ACHN (cell line): ENCODE measurements at places on chromosomes 5 and 9.

GRCh38 chr5:96112123-96112670 lies 150.5 kb upstream of the ELL2 start:
- no peak for DNase-seq

DNA sequence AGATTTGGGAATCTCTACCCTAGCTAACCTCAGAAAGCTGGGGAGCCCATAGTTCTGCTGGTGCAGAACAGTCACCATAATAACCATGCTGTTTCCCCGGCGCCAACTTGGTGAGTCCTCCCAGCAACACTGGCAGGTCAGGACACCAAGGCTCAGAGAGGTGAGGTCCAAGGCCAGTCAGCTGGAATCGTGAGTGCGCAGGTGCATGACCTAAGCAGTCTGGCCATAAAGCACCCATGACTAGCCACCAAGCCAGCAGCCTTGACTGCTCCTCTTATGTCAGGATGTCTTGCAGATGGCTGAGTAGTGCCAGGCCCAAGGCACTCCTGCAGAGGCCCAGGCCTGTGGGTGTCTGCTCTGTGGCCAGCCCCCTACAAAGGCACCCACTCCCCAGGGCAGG lies 2.6 kb downstream of the RNF44 start:
- DNase-seq = no peak

DNA sequence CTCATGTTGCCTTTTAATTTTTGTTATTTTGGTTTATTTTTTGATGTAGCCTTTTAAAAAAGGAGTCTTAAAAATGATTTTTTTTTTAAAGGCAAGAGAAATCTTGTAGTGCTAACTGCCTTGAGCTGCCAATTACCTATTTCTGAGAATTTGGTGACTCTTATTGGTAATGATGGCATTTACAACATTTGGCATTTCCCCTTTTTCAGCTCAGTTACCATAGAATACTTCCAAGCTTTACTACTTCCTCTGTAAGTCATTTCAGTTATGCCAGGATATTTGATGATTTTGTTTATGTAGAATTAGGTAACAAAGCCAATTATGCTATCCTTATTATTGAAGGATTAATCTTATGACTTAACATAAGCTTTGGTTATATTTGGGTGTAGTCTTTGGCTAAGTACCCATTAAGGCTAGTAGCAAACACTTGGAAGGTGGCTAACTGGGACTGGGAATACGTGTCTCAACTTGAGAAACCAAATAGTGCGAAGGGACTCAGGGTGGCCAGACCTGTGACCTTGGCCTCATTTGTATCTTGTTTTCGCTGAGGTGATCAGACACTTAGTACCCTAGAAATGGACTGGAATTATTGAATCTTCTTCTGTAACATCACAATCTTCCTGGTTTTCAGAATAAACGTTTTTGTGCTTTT lies 27.7 kb downstream of the CDC37L1 start:
- DNase-seq = no peak

- DNase-seq = no peak
Measured at GRCh38 chr5:135089912-135090311, 55.9 kb upstream of the PITX1 start.

- DNase-seq = no peak
Measured at GRCh38 chr5:155564541-155564940, 551.0 kb downstream of the KIF4B start.

DNA sequence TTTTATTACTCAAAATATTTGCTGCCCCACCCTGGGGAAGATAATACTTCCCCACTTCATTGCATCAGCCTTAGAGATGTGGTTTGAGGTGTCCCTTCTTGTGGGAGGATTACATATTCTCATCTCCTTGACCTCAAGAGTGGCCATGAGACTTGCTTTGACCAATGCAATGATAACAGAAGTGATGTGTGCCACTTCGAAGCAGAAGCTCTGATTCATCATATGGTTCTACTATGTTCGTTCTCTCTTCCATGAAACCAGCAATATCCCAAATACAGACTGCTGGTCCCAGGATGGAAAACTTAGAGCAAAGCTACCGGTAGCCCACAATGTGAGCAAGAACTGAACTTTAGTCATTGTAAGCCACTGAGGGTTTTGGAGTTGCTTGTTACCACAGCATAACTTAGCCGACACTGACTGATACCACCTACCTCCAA lies 92.0 kb downstream of the THBS4 start:
- no peak for DNase-seq

- no peak for DNase-seq
Measured at GRCh38 chr5:150060471-150060870, 25.9 kb downstream of the CSF1R start.
